ENCODE measurements at places on chromosomes 13 and 19.

DNA sequence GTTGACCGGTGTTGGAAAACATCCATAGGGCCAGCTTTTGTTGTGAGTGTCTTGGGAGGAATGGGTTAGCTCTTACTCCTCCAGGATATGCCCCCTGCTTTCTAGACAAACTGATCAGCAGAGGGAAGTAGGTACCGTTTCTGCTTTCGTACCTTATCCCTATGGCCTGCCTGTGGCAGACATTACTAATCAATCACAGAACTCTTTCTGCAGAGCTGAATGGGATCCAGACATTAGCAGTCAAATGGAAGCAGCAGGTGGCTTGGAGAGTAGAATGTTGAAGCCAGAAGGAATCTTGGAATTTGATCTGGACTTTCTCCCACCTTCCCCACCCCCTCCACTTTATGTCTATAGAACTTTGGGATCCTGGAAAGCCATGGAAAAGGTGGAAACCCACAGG, 17.1 kb downstream of the NWD1 start:
- DNase-seq: no peak

GRCh38 chr19:20247016-20247683, 80.1 kb downstream of the ZNF486 start:
- no peak for DNase-seq

DNA sequence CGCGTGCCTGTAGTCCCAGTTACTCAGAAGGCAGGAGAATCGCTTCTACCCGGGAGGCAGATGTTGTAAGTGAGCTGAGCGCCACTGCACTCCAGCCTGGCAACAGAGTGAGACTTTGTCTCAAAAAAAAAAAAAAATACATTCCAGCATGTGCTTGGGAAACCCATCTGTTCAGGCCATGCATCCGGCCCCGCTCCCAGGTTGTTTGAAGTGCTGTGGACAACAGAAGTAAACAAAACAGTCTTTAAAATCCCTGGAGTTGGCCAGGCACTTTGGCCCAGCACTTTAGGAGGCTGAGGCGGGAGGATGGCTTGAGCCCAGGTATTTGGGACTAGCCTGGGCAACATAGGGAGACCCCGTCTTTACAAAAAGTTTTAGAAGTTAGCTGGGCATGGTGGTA, 3.2 kb upstream of the PTPRS start:
- DNase-seq: no peak

DNA sequence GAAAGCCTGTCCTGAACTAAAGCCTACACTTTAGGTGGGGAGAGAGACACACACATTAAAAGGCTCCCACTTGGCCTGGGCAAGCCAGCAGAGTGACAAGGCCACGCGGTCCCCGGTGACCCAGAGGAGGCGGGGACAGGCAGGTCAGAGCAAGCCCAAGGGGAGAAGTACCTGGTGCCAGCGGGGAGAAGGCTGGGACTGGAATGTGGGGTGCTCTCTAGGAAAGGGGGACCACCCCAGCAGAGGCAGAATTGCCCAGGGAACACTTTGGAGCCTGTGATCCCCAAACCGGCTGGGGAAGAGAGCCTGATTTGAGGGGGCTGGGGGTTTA, 82.3 kb downstream of the RAB20 start:
- DNase-seq: no peak

DNA sequence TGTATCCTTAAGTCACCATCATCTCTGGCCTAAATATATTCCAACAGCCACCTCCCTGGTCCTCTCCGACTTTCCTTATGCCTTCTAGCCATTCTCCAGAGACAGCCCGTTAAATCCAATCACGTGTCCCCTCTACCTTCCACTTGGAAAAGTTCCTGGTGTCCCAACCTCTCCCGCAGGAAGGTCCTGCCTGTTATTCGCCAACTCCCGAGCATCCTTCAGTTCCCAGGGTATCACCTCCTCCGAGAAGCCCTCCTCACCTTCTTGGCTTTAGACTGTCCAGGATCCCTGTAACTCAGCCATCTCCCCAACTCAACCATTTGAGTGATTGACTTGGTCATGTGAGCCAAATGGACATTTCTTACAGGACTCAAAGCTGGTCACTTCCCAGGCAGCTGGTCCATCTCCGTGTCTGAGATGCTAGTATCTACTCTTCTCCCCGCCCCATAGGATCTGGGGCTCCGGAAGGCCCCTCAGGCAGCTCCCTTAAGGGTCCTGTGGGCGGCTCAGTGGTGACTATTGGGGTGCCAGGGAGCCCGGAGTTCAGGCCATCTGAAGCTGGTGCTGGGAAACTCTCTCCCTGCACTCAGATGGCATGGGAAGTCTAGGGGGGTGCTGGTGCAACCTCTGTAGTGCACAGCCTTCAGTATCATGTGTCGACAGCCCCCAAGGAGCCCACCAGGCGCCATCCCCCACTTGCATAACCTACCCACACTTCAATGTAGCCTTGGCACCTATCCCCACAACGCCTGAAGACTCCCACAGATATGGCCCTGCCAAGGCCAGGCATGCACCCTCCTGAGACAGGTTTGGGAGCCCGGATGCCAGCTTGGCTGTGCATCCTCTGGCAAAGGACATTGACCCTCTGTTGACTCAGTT, 27.9 kb upstream of the NANOS3 start:
- DNase-seq: no peak
